ENCODE measurements at places on chromosomes 3 and 15.

GRCh38 chr15:37056177-37057121, 43.9 kb downstream of the MEIS2 start:
- DNase-seq = no peak

GRCh38 chr15:31031471-31032067, 40.1 kb upstream of the MTMR10 start:
- DNase-seq = no peak

DNA sequence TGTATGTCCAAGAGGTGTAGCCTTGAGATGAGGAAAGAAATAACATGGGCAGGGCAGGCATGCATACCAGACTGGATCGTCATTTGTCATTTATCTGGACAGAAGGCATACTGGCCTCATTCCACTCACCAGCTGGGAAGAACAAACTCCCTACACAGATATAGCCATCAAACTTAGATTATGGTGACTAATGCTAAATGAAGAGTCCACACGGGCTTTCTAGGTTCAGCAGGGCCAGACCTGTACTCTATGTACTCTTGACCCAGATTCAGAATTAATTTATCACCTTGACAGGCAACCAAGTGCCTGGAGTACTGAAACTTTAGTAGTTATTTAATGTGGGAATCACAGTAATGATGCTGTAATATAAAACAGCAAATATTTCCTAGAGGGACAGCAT, 164.3 kb upstream of the IL12A start:
- DNase-seq = no peak

- no peak for DNase-seq
Measured at GRCh38 chr3:50112462-50112861, 23.7 kb downstream of the RBM5 start.

GRCh38 chr3:154981201-154981600, 98.9 kb upstream of the MME start:
- DNase-seq = no peak

DNA sequence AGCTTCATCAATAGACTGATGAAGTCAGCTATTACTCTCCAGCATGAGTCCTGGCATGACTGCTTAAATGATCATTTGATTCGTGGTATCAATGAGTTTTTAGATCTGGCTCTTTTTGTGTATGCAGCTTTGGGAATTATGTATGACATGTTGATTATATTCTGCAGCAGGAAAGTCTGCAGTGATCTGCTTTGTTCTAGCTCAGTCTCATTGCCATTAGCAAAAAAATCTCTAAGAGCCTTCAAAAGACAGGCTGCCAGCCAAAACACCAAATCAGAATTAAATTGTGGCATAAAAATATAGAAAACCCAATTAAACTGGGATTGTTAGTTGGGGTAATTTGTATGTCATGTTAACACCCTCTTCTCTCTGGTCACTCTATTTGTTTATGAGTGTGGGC, 1021.0 kb upstream of the SEMA6D start:
- no peak for DNase-seq

- no peak for DNase-seq
Measured at GRCh38 chr3:177411201-177411600, 213.9 kb upstream of the TBL1XR1 start.

- DNase-seq = no peak
Measured at GRCh38 chr3:57992452-57993213, 15.6 kb upstream of the FLNB start.

DNA sequence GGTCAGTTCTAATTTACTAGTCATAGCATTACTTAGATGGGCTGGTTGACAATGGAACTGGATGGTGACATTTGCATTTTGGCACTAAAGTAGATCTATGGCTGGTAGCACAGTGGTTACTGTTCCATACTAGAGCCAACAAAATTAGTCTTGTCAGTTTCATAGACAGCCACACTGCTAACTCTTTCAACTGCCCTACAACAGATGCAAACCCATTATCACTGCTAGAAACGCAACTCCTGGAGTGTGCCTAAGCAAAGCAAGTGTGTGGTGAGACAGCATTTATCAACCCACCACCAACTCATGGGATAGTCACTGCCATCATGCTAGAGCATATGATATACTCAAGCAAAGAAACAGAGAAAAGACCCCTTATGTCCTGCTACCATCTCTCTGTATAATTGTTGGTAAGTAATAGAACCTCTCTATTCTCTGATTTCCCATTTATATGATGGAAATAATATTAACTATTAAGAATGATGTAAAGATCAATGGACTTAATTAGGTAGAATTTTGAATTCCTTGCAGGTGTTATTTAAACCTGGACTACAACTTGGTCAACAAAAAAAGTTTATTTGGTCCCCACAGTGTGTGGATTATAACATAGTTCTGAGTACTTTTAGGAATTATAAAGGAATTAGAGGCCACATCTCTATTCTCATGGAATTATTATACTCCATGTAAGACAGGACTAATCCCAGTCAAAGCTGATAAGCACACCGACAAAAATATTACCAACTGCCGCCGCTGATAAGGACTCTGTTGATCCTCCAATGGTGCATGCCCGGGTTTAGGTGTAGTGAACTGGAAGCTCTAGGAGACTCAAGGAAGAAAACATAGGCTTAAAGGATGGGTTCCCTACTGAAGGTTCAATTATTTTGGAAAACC, 19.9 kb upstream of the ABHD5 start:
- no peak for DNase-seq

- no peak for DNase-seq
Measured at GRCh38 chr3:54163441-54163840, 41.1 kb downstream of the CACNA2D3 start.

DNA sequence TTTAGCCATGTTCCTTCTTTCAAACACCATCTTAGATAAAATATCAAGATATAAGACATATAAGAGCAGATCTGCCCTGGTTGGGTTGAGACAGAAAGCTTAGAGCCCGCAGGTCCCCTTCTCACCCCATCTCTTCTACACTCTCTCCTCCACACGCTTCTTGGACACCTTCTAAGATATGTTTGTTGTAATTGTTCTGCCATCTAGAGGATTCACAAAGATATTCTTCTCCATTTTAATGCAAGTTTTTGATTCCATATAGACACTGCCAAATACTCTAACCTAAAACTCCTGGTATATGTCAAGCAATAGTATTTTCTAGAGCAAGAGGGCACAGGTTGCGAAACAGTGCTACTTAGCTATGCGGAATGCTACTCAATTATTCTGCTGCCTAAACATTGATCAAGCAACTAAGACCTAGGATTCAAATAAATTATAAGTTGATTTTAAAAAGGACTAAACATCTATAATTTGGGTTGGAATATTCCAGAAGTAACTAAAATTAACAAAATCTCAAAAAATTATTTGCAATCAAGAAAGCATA, 6.8 kb downstream of the CHRM5 start:
- DNase-seq = no peak

GRCh38 chr3:194292331-194292730, 58.8 kb downstream of the CPN2 start:
- DNase-seq = no peak

GRCh38 chr3:98657457-98657856, 64.0 kb upstream of the CPOX start:
- DNase-seq = no peak

DNA sequence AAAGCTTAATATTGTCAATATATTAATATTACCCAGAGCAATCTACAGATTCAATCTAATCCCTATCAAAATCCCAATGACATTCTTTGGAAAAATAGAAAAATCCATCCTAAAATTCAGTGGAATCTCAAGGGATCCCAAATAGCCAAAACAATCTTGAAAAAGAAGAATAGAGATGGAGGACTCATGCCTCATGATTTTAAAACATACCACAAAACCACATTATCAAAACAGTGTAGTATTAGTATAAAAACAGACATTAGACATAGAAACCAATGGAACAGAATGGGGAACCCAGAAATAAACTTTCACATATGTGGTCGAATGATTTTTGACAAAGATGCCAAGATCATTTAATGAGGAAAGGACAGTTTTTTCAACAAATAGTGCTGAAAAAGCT, 14.6 kb downstream of the NEK4 start:
- no peak for DNase-seq

DNA sequence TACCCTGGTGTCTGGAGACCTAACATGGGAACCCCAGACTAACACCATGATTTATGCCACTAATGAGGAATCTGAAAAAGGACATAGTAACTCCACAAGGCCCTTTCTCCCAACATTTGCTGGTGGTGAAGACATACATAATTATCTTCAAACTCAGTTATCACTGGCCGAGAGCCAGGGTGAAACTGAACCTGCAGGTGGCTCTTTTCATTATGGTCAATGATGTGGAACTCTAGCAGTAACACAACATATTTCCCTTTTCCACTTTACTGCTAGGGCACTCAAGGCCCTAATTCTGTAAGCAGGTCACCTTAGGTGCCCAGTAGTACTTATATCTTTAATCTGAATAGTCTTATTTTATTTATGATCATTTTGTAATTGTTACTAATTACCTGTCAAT, 326.4 kb upstream of the SATB1 start:
- DNase-seq = no peak

- no peak for DNase-seq
Measured at GRCh38 chr15:77354063-77354462, 65.8 kb downstream of the PEAK1 start.

DNA sequence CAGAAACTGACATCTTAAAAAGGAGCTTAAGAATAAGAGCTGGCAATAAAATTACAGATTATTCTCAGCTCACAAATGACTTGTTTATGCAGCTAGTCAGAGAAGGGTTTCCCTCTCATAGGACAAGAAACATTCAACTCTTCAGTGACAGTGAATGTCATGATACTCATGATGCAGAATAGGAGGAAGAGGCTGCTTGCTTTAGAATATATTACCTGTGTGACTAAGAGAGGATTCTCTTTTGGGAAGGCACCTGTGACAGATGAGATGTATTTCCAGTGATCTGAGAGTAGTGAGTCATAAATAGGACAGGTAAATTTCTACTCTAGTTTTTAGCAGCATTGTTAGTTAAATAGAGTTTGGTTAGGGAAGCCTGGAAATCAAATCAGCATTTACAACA, 39.9 kb downstream of the RASA2 start:
- no peak for DNase-seq

DNA sequence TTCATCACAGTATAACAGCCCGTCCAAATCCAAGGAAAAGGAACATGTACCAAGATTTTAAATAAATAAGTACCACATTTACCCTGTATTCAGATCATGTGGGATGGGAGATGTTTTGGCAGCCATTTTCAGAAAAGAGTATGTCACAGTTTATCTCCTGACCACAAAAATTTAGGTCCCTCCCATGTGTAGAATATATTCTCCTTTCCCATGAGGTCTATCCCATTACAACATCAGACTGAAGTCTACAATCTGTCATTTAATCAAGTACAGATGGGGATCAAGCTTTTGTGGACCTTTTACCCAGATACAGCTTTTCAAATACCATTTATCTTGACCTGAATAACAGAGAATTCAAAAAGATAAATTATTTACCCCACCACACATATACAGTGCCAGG, 444.5 kb downstream of the PLOD2 start:
- no peak for DNase-seq

- DNase-seq = no peak
Measured at GRCh38 chr3:177336873-177337450, 139.7 kb upstream of the TBL1XR1 start.

- DNase-seq = no peak
Measured at GRCh38 chr3:48565591-48566400, 2.2 kb upstream of the UCN2 start.

DNA sequence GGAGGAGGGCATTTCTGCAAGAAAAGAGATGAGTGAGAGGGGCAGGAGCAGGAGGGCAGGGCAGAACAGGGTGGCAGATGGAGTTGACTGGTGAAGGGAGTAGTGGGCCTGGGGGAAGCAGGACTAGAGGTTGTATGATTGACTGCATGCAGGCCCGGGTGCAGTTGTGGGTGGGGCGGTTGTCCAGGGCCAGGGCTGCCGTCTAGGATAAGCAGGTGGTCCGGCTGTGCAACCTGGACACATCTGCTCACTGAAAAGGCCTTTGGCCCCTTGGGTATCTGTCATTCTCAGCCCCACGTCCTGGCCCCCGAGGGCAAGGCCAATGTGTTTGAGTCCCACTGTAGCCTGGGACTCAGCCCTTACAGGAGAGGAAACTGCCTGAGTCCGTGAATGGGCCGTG, 25.4 kb downstream of the ALS2CL start:
- no peak for DNase-seq
